ENCODE measurements at places on chromosomes 13 and 19.

- DNase-seq = no peak
These were observed 7.8 kb downstream of the GAS6 start for GRCh38 chr13:113855931-113856715.

- DNase-seq = no peak
These were observed 34.3 kb upstream of the MEDAG start for GRCh38 chr13:30871588-30872275.

GRCh38 chr19:2446381-2446780 is 10.4 kb downstream of the LMNB2 start:
- no peak for DNase-seq

DNA sequence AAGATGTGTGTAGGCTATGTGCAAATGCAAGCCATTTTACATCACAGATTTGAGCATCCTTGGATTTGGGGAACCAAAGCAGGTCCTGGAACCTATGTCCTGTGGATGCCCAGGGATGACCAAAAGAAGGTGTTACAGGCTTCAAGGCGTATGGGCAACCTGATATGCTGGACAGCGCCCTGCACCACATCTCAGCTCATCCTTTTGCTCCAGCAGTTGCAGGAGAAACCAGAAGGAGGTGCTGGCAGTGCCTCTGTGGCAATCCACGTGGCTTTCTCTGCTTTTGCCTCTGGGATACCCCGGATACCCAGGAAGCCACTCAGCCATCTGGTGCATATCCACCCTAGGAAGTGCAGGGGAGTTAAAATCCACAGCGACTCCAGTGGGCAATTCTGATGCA is 110.3 kb upstream of the VSTM2B start:
- DNase-seq = no peak

GRCh38 chr19:56987184-56987583 is 132.6 kb upstream of the USP29 start:
- DNase-seq = no peak

DNA sequence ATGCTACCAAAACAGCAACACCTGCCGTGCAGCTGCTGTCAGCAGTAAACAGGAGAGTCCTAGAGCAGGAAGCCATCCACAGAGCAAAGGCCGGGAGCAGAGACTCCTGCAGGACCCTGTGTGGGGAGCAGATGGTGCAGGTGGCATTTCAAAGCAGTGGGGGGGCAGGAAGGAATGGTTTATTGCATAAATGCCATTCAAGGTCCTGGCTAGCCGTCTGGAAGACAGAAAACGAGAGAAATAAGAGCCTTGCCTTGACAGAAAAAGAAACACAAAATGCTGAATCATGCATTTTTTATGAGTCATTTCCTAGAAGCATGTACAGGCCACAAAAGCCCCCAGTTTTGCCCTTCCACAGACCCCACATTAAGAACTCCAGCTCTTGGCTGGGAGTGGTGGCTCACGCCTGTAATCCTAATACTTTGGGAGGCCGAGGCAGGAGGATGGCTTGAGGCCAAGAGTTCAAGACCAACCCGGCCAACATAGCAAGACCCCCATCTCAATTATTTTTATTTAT is 5.4 kb downstream of the RSPH6A start:
- no peak for DNase-seq

- no peak for DNase-seq
These were observed 36.1 kb downstream of the TNFSF13B start for GRCh38 chr13:108305655-108306054.

Data from stimulated activated CD8-positive, alpha-beta memory T cell treated with anti-CD3 and anti-CD28 coated beads, Interleukin-7, amount 100 ng/mL, for 24 hours (primary cell).